ENCODE measurements at places on chromosomes 2 and 18.

GRCh38 chr2:161161074-161161706 lies 962 bp downstream of the TANK start:
- DNase-seq: no peak

DNA sequence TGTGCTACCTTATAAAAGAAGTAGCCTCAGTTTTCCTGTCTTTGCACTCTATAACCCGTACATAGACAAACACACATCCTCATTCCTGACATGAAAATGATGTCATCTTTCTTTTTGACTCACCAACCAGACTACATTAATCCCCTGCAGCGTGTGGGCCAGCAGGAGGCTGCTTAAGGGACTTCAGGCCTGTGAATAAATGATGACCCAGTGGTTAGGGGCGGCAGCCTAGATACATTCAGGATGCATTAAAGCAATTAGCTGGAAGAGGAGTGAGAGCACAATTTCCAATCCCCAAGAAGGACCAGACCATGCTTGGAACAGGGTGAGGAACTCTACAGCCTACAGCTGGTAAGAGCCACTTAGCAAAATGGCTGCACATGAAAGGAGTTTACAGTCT lies 57.3 kb upstream of the KLF7 start:
- DNase-seq: no peak

- DNase-seq: no peak
Observed at GRCh38 chr2:212337486-212338343, 200.9 kb downstream of the ERBB4 start.

- peak; percentile 93 for DNase-seq
Observed at GRCh38 chr2:231717281-231718171, 9.2 kb downstream of the PTMA start.

DNA sequence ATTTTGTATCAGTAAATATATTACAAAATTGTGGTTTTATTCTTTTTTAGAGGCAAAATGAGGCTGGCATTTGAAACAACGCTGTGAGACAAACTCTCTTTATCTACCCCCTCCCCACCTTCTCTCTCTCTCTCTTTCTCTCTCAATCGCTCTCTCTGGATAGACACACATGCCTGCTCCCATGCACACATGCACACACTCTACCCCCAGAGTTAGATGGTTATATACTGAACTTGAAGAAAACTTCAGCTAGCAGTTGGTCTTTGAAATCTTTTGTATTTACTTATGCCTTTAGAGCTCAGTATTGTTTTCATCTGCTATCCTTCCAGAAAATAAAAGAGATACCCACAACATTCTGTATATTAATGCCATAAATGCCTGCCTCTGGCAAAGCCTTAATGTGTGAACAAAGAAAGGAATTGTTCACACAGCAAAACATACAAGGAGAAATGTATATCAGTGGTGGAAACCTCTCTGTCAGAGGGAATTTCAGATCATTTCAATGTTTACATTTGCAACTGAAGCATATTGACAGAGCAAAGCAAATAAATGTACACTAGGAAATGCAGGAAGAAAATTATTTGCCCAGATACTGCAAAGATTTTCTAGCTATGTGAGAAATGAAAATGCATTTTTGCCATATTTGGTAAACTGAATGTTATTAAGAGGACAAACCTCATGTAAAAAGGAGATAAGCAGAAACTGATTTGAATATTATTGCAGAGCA lies 217.0 kb upstream of the UBE2E3 start:
- DNase-seq: no peak

DNA sequence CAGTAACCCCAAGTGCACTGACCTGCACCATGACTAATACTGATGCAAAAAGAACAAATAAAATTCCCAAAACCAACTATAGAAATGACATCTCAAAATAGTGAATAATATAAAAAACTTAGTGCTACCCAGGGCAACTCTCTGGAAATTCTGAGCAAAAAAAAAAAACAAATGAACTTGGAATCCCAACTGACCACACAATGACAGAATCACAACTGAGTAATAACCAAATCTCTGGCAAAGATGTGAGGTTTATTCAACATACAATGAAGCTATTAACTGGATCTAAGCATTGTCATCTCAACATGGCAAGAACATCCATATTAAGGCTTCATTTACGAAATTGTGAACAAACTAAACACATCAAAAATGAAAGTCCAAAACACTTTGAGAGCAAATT lies 22.7 kb downstream of the EXOC6B start:
- no peak for DNase-seq

GRCh38 chr18:2617401-2617998 lies 38.0 kb upstream of the SMCHD1 start:
- DNase-seq: no peak

Measured in H7 (cell line).